ENCODE measurements at places on chromosomes 1 and 21. TPM values are rescaled to one million over a fixed set of nuclear protein-coding genes. Genes with fewer than 3 reads are reported as not detected.
A peak's percentile ranks its signal among the peaks of the same experiment; 100 is the strongest.

GRCh38 chr1:236875975-236876374 is 80.9 kb downstream of the MTR start:
- DNase-seq, result no peak

The DAB1 gene
- 0.05 TPM for polyA plus RNA-seq

DNA sequence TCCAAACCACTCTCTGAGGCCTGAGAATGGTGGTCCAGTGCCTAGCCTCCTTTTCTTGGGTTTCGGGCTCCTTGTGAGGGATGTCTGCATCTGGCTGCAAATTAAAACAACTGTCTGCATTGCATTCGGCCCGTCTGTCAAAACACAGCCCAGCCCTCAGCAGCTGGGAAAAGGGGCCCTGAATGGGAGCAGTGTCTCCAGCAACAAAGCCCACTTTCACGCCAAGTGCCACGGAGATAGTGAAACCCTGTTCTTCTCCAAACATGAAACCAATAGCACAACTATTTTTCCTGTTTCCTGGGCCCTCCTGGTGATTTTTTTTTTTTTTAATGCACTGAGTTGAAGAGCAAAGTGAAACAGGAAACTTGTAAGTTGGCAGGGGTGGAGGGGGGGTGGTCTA is 138.4 kb downstream of the PLXNA2 start:
- no peak for DNase-seq

GRCh38 chr1:39898648-39899603 is 2.8 kb downstream of the MYCL start:
- no peak for DNase-seq

GRCh38 chr1:86866665-86867064 is 47.3 kb downstream of the SELENOF start:
- no peak for DNase-seq

GRCh38 chr1:90434460-90434859 is 282.6 kb downstream of the BARHL2 start:
- DNase-seq, result no peak

The DDR2 gene
- 2.9 TPM for polyA plus RNA-seq

- DNase-seq, result no peak
These were observed 52.0 kb upstream of the PDC start for GRCh38 chr1:186512698-186513457.

DNA sequence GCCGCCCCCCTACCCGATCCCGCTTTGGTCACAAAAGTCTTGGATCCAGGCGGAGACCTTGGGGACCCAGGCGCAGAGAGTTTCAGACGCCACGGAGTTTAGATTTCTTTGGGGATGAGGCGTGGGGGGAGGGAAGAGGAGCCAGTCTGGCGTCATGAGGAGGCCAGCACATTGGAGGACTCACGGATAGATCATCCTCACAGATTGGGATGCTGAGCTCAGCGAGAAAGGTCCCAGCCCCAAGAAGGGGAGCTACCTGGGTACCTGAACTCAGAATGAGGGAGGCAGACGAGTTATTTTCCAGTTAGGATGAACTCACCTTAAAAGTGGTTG is 393 bp downstream of the ELAPOR1 start:
- no peak for DNase-seq

DNA sequence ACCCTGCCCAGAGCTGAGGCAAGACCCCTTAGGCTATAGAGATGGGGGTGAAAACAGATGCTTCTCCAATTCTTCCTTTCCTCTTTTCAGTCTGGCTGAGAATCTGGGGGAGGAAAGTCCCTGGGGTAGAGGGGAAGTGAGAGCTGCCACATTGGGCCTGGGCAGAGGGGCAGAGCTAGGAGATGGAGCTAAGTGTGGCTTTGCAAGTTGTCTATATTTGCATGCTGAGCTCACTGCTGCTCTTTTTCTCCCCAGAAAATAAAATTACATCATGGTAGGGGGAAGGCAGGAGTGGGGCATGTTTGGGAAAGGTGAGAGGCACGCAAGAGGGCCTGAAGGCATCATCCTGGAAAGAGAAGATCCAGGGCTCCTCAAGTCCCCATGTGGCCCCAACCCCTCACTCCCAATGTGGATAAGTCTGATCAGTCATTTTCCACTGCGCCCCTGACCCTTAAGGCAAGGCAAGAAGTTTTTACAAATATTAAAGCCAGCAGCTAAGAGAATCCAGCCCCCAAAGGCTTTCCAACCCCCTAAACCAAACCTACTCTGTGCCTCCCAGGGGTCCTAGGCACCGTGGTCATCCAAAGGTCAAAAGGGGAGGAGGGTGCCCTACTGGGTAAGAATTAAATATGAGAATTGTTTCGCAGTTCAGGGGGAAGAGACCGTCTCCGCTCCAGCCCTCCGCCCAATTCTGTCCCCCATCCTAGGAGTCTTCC is 500 bp upstream of the PEA15 start:
- no peak for DNase-seq

GRCh38 chr1:119046785-119047438 is 58.8 kb upstream of the TBX15 start:
- no peak for DNase-seq

DNA sequence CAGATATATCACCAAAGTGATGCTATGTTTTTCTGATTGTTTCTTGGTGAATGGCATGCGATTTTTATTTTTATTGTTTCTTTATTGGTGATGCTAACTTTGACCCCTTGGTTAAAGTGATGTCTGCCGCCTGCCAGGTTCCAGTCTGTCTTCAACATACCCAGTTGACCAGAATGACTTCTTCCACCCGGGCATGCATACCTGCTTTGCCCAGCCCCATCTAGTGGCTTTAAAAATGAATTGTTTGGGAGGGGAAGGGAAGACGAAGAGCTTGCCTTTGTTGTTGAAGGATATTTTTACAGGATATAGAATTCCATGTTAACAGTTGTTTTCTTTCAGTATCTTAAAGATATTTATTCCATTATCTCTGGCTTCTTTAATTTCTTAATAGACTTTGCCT is 65.1 kb downstream of the ATG4C start:
- no peak for DNase-seq

DNA sequence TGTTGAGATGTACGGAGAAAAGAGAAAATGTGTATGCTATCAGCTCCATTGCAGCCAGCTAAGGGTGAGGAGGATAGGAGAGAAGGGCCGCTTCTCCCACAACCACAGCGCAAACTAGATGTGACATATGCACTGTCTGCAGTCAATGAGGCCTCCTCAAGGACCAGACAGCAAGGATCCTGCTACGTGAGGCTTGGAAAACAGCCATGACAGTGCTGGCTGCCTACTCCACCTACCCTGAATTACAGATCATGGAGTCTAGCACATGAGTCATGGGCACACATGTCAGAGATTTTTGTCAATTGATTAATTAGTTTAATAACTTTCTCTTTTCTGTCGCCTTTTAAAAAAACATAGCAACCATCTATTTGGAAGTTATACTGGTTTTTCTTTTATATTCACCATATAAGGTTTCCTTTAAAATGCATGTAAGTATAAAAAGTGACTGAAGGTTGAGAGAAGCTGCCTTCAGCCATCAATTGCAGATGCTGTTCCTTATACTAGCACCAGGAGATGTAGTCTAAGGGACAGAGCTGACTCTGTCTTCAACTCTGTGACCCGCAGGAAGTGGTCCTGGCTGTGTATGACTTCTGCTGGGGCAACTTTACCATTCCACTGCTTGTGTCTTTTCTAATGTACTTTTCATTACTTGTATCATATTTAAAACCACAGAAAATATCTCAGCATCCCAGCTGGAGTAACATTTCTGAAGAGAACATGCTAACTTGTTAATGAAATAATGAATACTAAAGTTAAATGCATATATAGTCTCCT is 3.1 kb downstream of the VPS26C start:
- no peak for DNase-seq

DNA sequence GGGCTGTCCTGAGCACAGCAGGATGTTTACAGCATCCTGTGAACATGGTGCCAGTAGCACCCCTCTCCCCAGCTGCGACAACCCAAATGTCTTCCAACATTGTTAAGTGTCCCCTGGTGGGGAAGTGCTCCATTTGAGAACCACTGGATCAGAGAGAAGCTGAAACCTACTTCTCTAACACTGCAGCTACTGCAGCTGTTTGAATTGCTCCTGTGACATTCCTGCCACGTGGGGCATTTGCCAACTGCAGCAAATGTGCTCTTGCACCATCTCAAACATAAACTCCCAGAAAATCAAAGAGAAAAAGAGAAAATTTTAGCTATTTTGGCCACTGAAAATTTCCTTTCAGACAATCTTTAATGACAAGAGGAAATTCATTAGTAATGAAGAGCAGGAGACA is 11.0 kb downstream of the SLC2A5 start:
- DNase-seq, result peak; percentile 70

- no peak for DNase-seq
These were observed 400.5 kb downstream of the GPATCH2 start for GRCh38 chr1:217230412-217230811.

The YRDC gene
- polyA plus RNA-seq, result 11.3 TPM

The ITLN2 gene
- not detected for polyA plus RNA-seq

DNA sequence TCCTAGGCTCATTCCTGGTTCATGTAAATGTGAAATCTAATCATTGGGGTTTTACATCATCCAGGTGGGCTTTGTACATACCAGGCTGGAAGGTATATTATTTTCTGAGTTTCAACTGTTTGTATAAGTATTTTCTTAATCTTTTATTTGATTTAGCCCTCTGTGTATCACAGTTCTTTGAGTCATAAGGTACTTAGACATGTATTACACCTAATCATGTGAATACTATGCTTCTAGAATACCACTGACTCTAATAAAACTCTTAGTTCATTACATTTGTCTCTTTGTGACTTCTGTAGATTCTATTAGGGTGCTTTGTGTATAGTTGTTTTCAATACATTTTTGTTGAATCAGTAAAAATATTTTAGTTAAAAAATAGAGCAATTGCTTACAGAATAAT is 92.8 kb downstream of the ZFYVE9 start:
- no peak for DNase-seq

- peak; percentile 41 for DNase-seq
These were observed 29.1 kb upstream of the IGSF5 start for GRCh38 chr21:39715804-39716397.

The SLAMF1 gene
- polyA plus RNA-seq, result 0.30 TPM

DNA sequence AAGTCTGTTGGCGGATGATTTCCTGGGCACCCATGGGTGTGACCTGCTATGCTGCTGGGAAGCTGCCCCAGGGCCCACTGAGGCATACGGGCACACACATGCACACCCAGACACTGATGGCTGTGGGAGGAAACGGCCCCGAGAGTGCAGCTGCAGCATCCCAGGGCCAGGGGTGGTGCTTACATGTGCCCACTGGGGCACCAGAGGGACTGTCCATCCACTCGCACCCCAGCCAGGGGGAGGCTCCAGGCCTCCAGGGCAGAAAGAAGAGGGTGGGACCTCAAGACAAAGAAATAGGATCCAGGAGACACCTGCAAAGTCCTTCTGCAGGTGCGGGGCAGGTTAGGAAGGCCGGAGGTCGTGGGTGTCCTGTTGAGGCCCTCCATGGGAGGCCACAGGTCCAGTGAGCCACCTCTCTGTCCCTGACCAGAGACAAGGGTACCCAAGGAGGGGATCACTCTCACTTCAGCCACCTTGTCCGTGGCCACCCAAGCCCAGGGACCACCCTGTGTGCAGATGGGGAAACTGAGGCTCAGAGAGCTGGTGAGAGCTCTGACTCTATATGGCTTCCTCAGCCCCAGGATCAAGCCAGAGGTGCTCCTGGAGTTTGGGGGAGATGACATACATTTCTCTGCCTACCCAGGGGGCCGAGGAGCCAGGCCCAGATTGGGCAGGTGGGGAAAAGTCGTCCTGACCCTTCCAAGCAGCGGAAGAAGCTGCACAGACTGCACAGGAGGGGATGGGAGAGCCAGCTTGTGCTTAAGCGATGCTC is 57.1 kb downstream of the WNT9A start:
- no peak for DNase-seq

DNA sequence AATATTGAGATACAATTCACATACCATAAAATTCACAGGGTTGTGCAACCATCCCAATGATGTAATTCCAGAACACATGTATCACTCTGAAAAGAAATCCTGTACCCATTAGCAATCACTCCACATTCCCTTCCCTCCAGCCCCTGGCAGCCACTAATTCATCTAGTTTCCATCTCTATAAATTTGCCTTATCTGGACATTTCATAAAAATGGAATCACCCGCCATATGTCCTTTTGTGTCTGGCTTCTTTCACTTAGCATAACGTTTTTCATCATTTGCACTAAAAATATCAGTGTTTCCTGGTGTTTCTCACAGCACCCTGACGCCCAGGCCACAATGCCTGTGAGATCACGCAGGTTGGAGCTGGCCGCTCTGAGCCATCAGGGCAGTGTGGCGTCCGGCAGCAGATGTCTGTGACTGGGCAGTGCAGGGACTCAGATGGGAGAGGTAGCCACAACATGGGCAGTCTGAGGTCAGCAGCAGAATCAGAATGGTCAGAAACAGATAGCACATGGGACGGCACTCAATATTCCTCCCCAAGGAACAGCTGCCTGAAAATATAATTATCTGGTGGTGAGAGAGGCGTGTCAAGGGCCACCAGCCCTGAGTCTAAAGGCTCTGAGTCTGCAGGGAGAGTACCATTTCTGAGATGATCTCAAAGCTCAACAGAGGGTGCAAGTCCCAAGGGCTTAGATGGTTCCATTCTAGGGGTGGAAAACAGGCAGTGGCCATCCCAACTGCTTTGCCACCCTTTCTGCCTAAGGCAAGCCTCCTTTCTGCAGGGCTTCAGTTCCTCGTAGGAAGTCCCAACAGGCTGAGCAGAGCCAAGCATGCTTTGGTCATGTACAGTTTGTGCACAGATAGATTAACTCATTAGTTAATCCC is 129.4 kb upstream of the EDN2 start:
- no peak for DNase-seq

- DNase-seq, result no peak
These were observed 54.3 kb upstream of the HSD17B7 start for GRCh38 chr1:162736184-162736583.

DNA sequence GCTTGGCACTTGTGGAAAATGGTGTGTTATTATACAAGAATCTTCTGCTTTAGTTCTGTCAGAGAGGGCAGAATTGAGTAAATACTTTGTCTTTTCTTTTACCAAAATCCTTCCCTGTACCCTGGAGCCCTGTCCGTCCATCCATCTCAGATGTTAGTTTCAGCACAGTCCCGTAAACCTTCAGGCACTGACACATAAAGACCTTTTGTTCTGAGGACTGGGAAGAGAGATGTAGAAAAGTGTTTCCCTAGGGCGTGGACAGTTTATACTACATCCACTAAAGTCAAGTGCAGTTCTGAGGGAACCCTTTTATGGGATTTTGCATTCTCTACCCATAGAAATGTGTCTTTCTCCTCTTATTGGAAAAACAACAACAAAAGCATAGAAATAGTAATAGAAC is 162.4 kb downstream of the PDE4B start:
- DNase-seq, result no peak

The MANEAL gene
- 4.0 TPM for polyA plus RNA-seq

DNA sequence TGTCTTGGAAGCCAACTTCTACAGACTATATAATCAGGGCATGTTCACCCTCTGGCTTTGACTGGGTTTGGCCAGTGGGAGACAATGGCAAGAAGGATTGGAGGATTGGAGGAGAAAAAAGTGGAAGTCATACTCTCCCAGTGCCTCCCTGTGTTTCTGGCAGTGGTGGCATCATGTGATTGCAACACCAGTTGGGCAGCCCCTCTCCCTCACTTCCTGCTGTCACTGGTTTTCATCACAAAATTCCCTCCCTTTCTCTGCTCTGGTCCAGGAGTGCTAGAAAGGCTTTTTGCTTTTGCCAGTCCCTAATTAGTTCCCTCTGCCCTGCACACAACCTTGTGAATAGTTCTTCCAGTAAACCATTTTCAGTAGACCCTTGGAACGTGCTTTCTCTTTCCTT is 3.7 kb upstream of the QSOX1 start:
- DNase-seq, result no peak

All from psoas muscle (tissue), 8 donors.